ENCODE measurements at places on chromosomes 16 and 17. TPM values are rescaled to one million over a fixed set of nuclear protein-coding genes. Genes with fewer than 3 reads are reported as not detected.
A peak's percentile ranks its signal among the peaks of the same experiment; 100 is the strongest.

DNA sequence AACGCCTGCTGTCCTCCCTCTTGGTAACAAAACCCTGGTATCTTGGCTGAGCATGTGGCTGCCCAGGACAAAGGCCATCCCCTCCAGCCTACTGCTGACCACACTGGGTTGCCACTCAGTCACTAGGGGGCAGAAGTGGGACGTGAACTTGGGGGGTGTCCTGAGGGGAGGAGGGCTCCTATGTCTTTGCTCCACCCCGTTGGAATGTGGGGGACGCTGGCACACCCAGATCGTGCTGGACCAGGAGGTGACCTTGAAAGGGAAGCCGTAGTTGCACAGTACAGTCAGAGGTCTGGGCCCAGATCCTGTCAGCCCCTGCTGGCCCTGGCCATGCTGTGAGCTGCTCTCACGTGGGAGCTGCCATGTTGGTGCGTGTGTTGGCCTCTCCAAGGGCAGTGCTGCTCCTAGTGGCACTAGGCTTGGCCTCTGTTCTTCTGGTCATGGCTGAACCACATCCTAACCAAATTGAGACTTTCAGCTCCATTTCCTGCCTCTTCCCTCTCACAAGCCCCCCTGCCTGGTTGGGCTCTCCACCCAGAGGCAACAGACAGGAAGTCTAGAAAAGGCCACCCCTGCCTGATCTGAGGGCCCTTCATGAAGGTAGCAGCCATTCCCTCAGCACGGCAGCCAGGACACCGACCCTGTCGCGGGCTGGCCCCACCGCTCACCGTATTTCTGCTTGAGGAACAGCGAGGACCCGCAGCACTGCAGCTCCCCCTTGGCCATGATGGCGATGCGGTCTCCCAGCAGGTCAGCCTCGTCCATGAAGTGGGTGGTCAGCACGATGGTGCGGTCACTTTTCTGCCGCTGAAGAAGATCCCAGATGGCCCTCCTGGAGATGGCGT lies 29.0 kb upstream of the RNPS1 start:
- DNase-seq: peak; percentile 24

DNA sequence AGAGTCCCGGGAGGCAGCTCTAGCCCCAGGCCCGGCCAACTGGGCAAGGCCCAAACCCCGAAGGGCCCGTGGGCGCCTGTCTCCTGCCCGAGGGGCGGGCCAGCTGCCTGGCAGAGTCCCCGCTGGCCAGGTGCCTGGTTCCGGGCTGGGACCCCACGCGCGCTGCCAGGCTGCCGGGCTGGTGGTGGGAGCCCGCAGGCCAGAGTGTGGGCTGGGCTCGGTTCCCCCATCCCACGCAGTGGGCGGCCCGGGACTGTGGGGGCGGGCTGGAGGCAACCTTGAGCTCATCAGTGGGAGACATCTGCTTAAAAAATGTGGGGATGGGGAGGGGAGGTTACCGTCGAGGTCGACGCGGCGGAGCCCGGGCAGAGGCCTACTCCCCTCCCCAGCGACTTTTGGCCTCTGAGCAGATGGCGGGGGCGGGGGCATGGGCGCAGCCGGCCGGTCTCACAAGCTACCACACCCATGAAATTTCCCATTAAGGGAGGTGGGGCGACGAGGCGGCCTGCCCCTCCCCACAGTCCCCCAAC lies 176.4 kb upstream of the GSE1 start:
- no peak for DNase-seq

DNA sequence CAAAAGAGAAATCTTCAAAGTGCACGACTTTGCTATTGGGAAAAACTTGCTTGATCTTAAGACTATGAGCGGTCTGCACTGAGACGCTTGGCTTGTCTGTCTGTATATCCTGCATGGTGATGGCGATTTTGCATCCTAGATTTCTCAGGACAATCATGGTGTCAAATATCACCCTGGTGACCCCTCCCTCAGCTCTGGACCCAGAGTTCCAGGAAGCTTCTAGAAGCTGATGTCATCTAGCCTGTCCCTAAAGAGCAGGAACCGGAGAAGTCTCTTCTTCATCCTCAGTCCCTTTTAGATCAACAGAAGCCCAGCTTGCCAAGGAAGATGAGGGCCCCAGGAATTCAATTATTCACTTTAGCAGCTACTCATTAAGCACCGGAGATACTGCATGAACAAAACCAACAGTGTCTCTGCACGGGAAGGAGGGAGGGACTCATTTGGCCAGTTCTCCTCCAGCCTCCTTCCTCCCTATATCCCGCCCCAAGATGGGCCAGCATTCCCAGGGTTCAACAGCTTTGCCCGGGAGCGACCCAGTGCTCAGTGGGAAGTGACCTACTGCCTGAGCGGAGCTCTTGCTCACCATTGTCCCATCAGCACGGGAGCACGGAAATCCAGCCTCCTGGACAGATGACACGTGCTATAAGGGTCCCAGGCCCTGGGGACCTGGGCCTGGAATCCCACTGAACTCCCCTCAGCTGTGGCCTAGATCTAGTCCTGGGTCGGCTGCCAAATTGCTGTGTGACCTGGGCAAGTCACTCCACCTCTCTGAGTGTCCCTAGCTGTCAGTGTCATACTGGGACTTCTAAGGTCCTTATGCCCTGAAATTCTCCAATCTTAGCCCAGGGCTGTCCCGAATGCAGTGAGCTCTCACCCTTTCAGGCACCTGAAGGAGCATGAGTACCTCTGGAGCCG lies 3.8 kb downstream of the EMP2 start:
- DNase-seq: no peak

DNA sequence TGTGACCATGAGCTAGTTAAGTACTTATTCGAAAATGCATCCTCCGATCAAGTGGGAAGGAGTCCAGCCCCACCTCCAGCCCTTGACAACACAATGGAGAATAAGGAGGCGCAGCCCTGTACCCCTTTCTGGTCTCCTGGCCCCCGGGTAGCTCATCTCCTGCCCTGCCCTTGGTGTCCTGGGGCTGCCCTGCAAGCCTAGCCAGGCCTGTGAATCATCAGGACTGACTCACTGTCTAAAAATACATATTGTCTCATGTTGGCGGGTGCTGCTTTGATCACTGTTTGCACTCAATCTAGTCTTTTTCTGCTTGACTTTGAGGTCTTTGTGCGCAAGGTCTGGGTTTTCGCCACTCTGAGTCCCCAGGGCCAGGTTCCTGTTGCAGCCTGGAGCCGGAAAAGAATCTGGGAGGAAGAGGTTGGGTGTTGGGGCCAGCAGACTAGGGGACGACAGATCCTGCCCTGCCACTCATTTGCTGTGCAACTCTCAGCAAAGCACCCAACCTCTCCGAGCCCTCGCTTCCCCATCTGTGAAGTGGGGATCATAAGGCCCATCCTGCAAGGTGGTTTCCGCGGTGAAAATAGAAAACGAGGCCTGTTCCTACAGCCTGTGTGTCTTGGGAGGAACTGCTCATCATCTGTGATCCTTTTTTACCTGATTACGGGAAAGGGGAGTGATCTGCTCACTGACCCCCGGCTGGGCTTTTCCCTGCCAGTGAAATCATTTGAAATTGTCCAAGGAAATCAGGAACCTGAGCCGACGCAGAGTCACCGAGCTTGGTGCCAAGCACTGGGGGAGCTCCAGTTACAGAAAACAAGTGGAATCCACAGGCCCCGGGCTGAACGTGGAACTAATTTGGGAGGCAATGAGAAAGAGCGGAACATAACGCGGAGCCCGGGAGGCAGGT lies 230.4 kb downstream of the PARN start:
- DNase-seq: peak; percentile 85

- no peak for DNase-seq
These were observed 5.3 kb downstream of the FAM234A start for GRCh38 chr16:239948-240277.

- peak; percentile 34 for DNase-seq
These were observed 18.4 kb downstream of the PDILT start for GRCh38 chr16:20385844-20386832.

- DNase-seq: no peak
These were observed 5.9 kb upstream of the KCNJ18 start for GRCh38 chr17:21686165-21687015.

DNA sequence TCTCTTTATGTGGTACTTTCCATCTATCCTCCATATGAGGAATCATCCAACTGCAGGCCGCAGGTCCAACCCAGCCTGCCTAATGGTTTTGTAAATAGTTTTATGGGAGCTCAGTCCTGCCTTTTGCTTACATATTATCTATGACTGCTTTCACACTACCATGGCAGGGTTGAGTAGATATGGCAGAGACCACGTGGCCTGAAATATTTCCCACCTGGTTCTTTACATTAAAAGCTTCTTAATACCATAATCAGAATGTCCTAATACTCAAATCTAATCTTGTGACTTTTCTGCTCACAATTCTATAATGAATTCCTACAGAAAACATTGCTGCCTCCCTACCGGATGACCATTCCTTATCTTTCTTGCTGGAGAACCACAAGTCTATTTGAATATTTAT lies 71.7 kb downstream of the SHCBP1 start:
- DNase-seq: no peak

- DNase-seq: no peak
These were observed 152.8 kb upstream of the IRX6 start for GRCh38 chr16:55171241-55171640.

DNA sequence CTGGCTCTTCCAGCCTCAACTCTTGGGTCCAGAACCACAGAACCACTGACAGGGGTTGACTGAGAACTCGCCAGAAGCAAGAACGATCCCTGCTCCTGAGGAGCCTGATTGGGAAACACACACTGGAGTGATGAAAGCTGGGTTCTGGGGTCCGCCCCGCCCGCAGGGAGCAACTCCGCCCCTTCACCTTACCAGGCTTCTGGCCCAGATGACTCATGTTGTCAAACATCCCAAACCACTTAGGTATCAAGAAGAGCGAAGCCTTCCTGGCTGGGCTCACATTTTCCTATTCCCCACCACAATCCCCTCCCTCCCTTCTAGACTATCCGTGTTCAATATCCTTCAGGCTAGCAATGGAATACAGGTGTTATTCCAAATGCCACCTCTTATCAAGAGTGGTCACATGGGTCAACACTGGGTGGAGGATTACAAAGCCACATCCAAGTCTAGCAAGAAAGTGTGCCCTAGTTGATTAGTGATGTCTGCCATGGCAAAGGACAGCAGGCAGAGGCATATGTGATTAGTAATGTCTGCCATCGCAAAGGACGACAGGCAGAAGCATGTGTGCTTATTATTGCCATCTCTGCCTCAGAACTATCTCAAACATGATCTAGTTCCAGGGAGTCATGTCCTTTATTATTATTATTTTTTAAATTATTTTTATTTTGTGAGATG lies 70.5 kb downstream of the TIMM22 start:
- no peak for DNase-seq

DNA sequence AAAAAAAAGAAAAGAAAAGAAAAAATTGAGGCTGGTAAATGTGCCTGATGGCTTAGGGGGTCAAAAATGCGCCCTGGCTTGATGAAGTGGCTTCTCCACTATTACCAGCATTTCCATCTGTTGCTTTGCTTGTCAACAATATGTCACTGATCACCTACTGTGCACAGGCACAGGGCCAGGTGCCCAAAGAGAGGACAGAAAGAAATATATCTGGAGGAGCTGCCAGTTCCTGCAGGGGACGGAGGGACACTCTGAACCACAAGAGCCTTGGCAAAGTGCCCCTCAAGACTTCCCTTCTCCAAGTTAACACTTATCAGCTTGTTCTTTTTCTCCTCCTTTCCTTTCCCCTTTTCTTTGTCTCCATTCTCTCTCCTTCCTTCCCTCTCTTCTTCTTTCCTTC lies 34.7 kb downstream of the GINS3 start:
- DNase-seq: no peak

DNA sequence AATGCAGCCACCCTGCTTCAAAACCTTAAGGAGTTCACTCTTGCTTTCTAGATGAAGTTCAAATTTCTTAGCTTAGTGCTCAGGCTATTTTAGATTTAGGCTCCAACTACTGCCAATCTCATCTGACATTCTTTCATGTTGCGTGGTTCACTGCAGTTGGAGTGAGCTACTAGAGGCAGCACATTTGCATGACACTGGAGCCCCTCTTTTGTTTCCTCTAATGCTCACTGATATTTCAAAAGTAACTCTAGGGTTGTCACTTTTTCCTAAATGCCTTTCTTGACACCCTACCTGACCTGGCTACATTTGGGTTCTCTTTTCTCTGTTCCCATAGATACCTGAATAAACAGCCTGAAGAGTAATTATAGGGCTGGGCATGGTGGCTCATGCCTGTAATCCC lies 586.5 kb upstream of the GOT2 start:
- no peak for DNase-seq

GRCh38 chr16:82715833-82716232 lies 89.1 kb downstream of the CDH13 start:
- peak; percentile 64 for DNase-seq

Gene TMC8
- total RNA-seq: not detected

Gene MYH11
- total RNA-seq: not detected

Gene TCAP
- total RNA-seq: 0.07 TPM

Gene KRTAP9-2
- not detected for total RNA-seq

Gene ACD
- total RNA-seq: 24.7 TPM

Gene C16orf96
- total RNA-seq: not detected

Gene EPOP
- total RNA-seq: 7.9 TPM
